Regular cardiac myocyte (primary cell): ENCODE measurements at places on chromosomes 5 and 9. TPM values are rescaled to one million over a fixed set of nuclear protein-coding genes. Genes with fewer than 3 reads are reported as not detected.

The SPATA31D4 gene
- total RNA-seq: not detected in 2 replicates

The PTGDS gene
- 1.7 TPM in 1 of 2 replicates, not detected in the other for total RNA-seq

The LIFR gene
- 34.1 and 37.5 TPM in 2 replicates for total RNA-seq

The TRMT10B gene
- total RNA-seq: 1.9 and 2.8 TPM in 2 replicates

The BRD3OS gene
- 13.0 and 14.0 TPM in 2 replicates for total RNA-seq

The SV2C gene
- under 0.01 TPM in 1 of 2 replicates, not detected in the other for total RNA-seq

The LEAP2 gene
- total RNA-seq: under 0.01 and 0.28 TPM in 2 replicates

The CAPSL gene
- not detected in 2 replicates for total RNA-seq

The PCDHGC5 gene
- total RNA-seq: 1.7 and 2.0 TPM in 2 replicates

The NUTM2G gene
- total RNA-seq: not detected in 2 replicates

The C9orf43 gene
- 0.28 and 0.58 TPM in 2 replicates for total RNA-seq

The GBA2 gene
- 15.2 and 19.9 TPM in 2 replicates for total RNA-seq

The ITK gene
- under 0.01 TPM in 1 of 2 replicates, not detected in the other for total RNA-seq

The FOXD4L3 gene
- under 0.01 and 0.28 TPM in 2 replicates for total RNA-seq

The KLF4 gene
- 6.9 and 7.9 TPM in 2 replicates for total RNA-seq

The SLCO4C1 gene
- total RNA-seq: under 0.01 TPM in 2 replicates

The PFDN1 gene
- 43.4 and 68.1 TPM in 2 replicates for total RNA-seq

The ACOT12 gene
- total RNA-seq: under 0.01 TPM in 2 replicates

The CRAT gene
- total RNA-seq: 34.7 and 35.2 TPM in 2 replicates

The WWC1 gene
- 5.9 and 7.7 TPM in 2 replicates for total RNA-seq

The NDST1 gene
- total RNA-seq: 39.5 and 65.6 TPM in 2 replicates

The LCN10 gene
- total RNA-seq: not detected in 2 replicates

The EGFL7 gene
- total RNA-seq: 38.3 and 57.8 TPM in 2 replicates

The SHOC1 gene
- under 0.01 TPM in 2 replicates for total RNA-seq

The OR2V2 gene
- total RNA-seq: not detected in 2 replicates

The SPATA31D1 gene
- not detected in 2 replicates for total RNA-seq

The ANXA2R gene
- total RNA-seq: 1.1 and 1.7 TPM in 2 replicates

The ZNF462 gene
- 8.6 and 13.2 TPM in 2 replicates for total RNA-seq
